ENCODE measurements at places on chromosomes 3 and 15.

DNA sequence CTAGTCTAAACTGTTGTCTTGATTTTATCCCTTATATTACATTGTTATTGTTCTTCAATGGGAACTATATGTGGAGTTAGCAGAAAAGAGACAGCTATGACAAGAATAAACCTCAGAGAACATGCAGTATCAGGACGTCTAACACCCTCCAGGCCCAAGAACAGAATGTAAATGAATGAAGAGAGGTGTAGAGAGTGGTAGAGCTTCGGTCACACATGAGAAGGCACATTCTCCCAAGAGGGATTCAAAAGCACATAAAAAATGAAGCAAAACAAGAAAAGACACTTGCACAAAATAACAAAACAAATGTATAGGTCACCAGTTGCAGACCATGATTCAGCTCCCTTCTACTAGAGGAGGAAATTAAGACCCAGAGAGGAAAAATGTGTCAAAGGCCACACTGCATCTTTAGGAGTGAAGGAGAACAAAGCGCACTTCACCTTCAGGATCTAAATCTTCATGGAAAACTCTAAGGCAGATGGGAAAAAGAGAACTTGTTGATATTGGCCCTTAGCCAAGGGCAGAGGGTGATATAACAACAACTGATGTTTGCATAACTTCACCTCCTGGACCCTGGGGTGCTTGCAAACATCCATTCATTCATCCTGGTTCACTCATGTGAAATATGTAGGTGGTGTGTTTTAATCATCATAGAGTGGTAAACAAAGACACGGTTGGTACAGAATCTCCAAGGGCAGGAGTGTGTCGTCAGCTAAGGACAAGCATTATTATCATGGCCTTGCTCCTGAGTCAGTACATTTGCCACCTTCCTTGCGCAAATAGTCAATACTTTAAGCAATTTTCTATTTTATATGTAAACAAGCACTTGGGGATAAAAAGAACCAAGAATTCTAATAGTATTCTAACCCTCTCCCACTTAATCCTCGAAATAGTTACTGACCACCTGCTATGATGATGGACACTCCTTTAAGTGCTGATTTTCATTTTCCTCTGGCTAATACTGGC is 8.8 kb downstream of the NEK10 start:
- no peak for DNase-seq

DNA sequence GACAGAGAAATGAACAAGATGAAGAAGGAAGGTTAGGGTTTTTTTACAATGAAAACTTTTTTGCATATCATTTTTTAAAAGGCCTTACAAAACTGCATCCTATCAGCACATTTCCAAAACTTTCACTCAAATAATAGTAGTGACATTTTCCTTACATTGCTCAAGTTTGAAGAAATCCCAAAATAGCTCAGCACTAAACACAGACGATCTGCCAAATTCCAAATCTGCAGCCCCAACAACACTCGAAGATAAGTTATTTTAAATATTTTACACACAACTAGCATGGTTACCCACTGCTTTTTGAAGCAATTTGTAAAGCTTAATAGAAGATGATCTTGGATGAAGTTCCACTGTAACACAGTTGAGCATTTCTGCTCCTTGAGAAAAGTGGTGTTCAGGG is 535.6 kb upstream of the ALCAM start:
- DNase-seq, result no peak

DNA sequence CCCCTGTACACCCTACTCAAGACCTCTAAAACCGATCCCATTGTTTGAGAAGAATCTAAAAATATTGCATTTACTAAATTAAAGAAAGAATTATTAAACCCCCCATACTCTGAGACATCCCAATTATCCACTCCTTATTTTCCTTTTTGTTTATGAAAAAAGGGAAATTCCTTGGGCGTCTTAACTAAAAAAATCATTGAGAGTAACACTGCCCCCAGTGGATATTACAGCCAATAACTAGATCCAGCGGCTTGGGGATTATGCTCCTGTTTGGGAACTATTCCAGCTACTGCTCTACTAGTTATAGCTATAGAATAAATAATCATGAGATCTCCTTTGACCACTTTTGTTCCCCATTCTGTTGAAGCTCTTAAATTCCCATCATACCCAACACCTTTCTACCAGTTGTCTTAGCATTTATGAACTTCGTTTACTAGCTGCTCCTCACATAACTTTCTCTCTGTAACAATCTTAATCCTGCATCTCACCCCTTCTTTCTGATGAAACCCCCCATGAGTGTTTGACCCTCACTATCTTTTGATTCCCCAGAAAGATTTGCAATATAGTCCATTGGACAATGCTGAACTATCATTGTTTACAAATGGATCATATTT is 12.7 kb upstream of the CFAP91 start:
- no peak for DNase-seq

DNA sequence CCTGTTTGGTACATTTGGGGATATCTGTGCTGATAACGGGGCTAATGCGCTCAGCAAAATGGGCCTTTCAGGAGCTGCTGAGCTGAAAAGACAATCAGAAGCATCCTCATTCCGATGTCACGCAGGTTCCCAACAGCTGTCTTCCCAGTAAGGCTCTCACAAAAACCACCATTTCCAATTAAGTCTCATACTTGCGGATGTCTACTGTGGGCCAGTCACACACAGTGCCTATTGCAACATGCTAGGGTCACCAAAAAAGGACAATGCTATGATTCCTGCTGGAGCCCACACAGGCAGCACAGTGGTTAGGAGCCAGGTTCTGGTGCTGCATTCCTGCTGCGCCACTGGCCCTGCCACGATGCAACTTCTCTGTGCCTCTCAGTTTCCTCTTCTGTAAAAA is 16.4 kb upstream of the LDHAL6B start:
- no peak for DNase-seq

DNA sequence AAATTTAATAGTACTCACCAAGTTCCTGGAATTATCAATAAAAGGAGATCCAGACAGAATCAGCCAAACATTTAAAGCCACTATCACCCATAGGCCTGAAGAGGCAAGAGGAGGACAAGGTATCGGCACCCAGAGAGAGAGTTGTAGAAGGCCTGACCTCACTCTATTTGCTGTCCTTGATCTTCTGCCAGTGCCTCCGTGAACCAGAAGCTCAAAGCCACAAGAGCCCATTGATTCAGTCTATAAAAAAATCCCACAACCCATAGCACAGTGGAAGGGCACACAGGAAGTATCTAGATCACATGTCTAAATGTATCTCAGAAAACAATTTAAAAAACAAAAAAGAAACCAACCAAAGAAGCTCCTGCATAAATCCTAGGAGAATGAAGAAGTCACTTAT is 68.6 kb upstream of the FAM174B start:
- no peak for DNase-seq

DNA sequence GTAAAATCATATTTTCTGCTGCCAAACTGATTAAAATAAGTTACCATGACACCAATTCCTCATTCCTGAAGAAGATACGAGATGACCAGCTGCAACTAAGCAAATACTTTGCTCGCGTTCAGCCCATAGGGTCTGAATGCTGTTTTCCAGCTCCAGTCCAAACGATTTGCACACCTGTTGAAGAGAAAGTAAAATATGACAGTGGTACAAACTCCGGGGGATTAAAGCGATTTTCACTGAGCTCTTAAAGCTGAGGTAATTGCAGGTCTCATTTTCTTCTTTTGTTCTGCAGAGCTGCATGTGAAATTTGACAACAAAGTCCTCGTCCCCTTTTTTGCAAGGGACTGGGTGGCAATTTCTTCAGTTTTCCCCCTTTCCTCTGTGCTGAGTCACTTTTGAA is 118.4 kb downstream of the NR2F2 start:
- no peak for DNase-seq

GRCh38 chr3:150748684-150749047 is 14.3 kb downstream of the SIAH2 start:
- no peak for DNase-seq

GRCh38 chr3:70990723-70991122 is 592.8 kb downstream of the FOXP1 start:
- no peak for DNase-seq

GRCh38 chr15:84944311-84944710 is 37.3 kb upstream of the PDE8A start:
- DNase-seq, result no peak
